AG09309 (cell line): ENCODE measurements at places on chromosomes 7 and 10.

- no peak for DNase-seq
These were observed 72.3 kb downstream of the FAS start for GRCh38 chr10:89062861-89063260.

DNA sequence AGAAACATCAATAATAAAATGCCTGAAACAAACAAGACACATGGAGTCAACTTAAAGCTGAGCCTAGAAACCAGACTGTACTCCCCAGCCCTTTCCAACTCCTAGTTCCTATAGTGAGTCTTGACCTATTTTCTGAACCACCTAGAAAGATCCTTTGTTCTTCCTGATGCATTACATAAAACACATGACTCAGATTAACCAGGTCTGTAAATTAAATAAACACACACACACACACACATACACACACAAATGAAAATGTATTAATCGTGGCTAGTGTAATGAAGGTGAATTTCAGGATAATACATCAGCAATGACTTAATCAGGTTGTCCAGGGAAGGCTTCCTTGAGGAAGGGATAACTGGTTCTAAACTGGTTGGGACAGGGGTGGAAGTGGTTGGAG lies 104.7 kb downstream of the ST8SIA6 start:
- no peak for DNase-seq

GRCh38 chr10:50627443-50627842 lies 3.7 kb upstream of the SGMS1 start:
- no peak for DNase-seq

DNA sequence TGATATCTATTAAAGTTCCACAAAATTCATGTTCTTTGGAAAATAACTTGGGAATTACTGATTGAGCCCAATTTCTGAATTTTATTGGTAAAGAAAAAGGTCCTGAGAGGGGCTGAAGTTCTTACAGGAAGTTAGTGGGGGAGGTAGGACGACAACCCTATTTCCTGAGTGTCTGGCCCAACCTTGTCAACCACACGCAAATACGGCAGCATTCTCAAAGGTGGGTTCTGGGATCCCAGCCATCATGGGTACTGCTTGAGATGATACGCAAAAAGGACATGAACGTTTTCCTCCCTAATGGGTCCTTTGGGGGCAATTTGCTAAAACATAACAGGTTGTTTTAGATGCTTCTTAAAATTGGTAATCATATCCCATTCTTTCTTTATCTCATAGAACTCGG lies 2.7 kb upstream of the PDCD4 start:
- DNase-seq, result no peak

DNA sequence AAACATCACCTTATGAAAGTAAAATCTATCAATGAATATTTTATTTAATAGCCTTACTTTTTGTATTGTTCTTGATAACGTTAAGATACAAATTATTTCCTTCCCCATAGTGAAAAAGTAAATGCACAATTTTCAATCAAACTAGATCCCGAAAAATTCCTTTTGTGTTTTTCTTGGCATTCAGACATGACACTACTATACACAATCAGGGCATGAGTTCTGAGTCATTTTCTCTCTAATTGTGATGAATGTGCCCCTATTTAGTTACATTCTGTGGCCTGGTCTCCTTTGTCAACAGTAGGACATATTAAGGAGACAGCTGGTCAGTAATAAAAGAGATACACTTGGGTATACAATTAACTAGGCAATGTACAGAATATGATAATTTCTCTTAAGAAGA lies 19.8 kb downstream of the COL1A2 start:
- DNase-seq, result no peak

GRCh38 chr7:44709011-44709915 lies 39.4 kb upstream of the ZMIZ2 start:
- no peak for DNase-seq

DNA sequence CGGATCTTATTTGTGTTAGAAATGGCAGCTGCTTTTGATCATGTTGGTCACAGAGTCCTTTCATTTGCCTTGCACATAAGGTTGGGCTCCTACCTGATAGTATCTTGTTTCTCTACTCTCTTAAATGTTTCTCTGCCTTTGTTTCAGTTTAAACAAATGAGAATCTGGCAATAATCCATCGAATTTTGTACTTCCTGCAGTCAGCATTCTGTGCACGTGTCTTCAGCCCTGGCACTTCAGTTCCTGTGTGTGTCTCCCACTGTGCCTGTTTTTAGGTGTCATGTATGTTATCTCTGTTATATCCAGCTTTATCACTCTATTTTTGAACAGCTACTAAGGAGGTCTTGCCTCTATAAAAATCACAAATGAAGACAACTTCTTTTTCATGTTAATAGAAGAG lies 28.4 kb upstream of the PTER start:
- DNase-seq, result no peak

- DNase-seq, result no peak
These were observed 50.5 kb downstream of the PITRM1 start for GRCh38 chr10:3122034-3122433.

GRCh38 chr7:111682588-111683340 lies 120.5 kb upstream of the IMMP2L start:
- no peak for DNase-seq

DNA sequence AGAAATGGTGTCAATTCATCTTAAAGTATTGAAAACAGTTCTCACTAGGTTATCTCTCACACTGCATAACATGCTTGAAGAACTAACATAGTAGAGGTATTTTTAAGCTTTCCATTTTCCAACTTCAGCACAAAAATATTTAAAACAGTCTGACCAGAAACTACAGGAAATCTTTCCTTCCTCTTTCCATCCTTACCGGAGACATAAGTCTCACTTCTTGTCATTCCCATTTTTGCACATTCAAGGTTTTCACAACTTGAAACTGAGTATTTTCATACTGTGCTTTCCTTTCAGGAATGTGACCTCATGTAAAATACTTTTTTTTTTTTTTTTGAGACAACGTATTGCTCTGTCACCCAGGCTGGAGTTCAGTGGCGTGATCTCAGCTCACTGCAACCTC lies 45.2 kb downstream of the ARHGAP12 start:
- no peak for DNase-seq

GRCh38 chr10:8758029-8758428 lies 703.5 kb downstream of the GATA3 start:
- no peak for DNase-seq
